NCI-H1048 (cell line): ENCODE measurements at places on chromosomes 7 and 10.

- no peak for DNase-seq
These were observed 63.8 kb upstream of the RET start for GRCh38 chr10:43013065-43013464.

DNA sequence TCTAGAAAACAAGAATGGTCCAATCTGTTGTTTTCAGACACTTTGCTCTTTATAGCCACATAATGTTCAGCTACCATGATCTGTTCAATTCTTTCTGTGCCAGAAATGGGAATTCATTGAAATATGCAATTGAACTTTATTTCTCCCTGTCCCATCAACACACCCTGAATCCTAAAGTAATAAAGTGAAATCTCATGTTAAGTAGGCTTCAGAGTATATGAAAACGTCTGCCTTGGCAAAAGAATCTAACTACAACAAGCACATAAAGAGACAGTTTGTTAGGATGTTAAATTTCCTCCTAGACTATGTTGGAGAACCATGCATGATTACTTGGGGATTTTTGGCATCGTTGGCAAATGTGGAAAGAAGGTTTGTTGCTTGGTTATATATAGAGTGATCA lies 722.7 kb downstream of the XPNPEP1 start:
- DNase-seq = no peak

- DNase-seq = no peak
These were observed 7.2 kb upstream of the HGF start for GRCh38 chr7:81776948-81777630.

- no peak for DNase-seq
These were observed 191.6 kb downstream of the ZNF716 start for GRCh38 chr7:57641521-57642067.
